ENCODE measurements at places on chromosomes 2 and 18. TPM values are rescaled to one million over a fixed set of nuclear protein-coding genes. Genes with fewer than 3 reads are reported as not detected.

DNA sequence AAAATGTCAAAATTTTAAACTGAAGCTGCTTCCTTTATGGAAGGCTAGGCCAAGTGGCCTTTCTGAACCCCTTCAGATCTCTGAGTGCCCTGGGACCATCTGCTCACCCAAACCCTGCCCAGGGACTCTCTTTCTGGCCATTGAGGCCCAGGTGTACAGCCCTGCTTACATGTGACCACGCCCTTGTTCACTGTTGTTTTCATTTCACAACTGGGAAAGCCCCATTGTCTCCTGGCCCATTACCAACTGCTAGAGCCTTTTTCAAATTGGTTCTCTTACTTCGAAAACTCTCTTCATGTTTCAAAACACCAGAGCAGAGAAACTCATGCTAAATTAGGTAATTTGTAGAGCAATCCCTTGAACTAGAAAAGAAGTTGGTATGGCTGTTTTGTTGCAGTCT, 219.5 kb upstream of the TANK start:
- peak; percentile 14 for DNase-seq

GRCh38 chr18:13420969-13421686, 202.6 kb downstream of the LDLRAD4 start:
- no peak for DNase-seq

TMEM185B gene
- 20.8 TPM for total RNA-seq

CFC1 gene
- total RNA-seq: not detected

DNA sequence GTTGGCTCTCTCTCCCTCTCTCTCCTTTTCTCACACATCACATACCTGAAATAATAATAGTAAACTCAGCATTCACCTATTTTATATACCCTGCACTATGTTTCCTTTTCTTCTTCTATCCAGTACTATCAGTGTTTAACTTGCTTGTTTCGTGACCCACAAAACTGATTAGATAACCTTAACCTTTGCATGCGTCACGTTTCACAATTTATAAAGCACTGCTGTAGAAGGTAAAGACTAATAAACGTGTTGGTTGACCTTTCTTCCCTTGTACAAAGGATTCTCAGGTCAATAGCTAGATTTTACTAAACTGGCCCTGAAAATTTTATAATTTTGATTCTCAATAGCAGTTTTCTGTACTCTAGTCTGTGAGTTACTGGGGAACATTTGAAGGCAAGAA, 791.7 kb downstream of the DPP10 start:
- DNase-seq: no peak

DNA sequence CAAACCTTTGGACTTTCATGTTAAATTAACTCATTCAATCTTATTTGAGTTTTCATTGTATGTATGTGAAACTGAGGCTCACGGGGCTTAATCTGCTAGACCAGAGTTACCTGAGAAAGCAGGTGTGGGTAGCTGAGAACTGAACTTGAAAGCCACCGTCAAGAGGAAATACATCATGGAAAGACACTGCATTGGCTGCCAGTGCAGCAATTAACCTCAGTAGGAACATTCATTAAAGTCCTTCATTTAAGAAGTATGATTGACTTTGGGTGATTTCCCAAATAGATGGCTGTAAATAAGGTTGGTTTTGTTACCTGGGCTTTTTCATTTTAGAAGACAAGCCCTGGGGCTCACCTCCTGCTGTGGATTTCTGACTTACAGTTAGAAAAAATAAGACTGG, 36.5 kb upstream of the MGAT5 start:
- peak; percentile 56 for DNase-seq

CDH20 gene
- total RNA-seq: not detected

DNA sequence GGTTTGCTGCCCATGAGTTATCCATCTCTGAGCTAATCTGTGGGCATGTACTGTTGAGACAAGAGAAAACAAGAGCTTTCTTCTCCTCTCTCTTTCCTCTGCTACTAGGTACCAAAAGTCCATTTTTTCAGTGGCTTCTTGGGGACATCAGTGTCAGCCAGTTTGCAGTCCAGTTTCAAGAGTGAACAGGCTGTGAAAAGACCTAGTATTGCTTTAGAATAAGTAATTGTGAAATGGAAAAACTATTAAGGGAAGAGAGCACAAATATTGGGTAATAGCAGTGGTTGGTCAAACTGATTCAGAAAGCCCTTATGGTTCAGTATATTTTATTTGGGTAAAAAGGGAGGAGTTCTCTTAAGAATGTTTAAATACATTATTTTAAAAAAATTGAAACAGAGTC, 33.0 kb upstream of the MEP1B start:
- no peak for DNase-seq

OTX1 gene
- not detected for total RNA-seq

DNA sequence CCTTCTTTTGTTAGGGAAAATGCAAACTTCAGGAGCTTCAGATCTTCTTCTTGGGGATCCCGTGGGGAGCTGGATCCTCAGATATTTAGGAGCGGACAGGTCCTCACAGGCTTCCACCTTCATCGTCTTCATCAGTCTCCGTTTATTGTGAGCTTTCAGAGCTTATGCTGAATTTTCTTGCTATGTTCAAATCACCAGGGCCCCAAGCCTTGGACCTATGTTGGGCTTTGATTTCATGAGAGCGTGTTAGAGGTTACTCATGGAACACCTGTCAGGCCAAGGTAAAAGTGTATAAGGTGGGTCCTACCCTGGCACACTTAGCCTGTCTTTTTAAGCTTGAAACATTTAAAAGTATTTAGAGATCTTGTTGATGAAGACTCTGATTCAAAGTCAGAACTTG, 212.9 kb downstream of the FAM210A start:
- no peak for DNase-seq

DNA sequence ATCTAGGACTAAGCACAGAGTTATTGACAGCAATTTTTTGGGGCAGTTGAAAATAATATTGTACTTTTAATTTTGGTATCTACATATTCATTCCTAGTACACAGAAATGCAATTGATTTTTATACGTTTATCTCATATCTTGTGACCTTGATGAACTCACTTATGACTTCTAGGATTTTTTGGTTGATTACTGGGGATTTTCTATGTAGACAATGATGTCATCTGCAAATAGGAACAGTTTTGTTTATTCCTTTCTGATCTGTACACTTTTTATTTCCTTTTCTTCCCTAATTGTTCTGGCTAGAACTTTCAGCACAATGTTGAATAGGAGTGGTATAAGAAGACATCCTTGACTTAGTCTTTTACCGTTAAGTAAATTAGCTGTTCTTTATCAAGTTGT, 143.5 kb upstream of the PGAP1 start:
- no peak for DNase-seq

All from CD4-positive, alpha-beta memory T cell (primary cell).